ENCODE measurements at places on chromosomes 7 and 10. TPM values are rescaled to one million over a fixed set of nuclear protein-coding genes. Genes with fewer than 3 reads are reported as not detected.

The CNTNAP2 gene
- total RNA-seq, result not detected

The SEC24C gene
- total RNA-seq, result 90.5 TPM

The ENO4 gene
- not detected for total RNA-seq

The SNX13 gene
- total RNA-seq, result 86.1 TPM

The AOC1 gene
- total RNA-seq, result not detected

The KCNIP2 gene
- total RNA-seq, result 2.4 TPM

The MNX1 gene
- not detected for total RNA-seq

The FGFR2 gene
- 0.22 TPM for total RNA-seq

The IFIT3 gene
- 2.2 TPM for total RNA-seq

The IRF5 gene
- total RNA-seq, result 2.3 TPM

The GPR158 gene
- not detected for total RNA-seq

The GDF10 gene
- 0.36 TPM for total RNA-seq

The DOCK1 gene
- total RNA-seq, result 5.0 TPM

The ZNF485 gene
- 3.7 TPM for total RNA-seq

The RBM20 gene
- 7.4 TPM for total RNA-seq

The RARRES2 gene
- 7.1 TPM for total RNA-seq

The FOXK1 gene
- 19.8 TPM for total RNA-seq

The ASIC3 gene
- 2.2 TPM for total RNA-seq

The PRKAR2B gene
- total RNA-seq, result 1.3 TPM

The WDR11 gene
- total RNA-seq, result 6.3 TPM

The PKD2L1 gene
- total RNA-seq, result not detected

The UCMA gene
- not detected for total RNA-seq

The SLC18A2 gene
- 0.39 TPM for total RNA-seq
